ENCODE measurements at places on chromosomes 13 and 19.

DNA sequence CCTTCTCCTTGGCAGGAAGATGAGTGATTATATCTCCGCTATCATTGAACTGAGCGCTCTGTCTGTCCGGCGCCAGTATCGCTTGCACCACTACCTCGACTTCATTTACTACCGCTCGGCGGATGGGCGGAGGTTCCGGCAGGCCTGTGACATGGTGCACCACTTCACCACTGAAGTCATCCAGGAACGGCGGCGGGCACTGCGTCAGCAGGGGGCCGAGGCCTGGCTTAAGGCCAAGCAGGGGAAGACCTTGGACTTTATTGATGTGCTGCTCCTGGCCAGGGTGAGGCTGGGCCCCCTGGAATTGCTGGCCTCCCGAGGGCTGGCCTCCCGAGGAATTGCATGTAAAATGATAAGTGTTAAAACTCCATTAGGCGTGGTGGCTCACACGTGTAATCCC, 32.1 kb downstream of the CYP4F22 start:
- no peaks in the 10 kb centered on the region for H3K36me3 ChIP-seq
- H3K4me1 ChIP-seq = no peaks in the 10 kb centered on the region
- no peak for DNase-seq
- H3K27me3 ChIP-seq = no peaks in the 10 kb centered on the region
- no peak overlapping the region for H3K27ac ChIP-seq
- no peak overlapping the region for H3K4me3 ChIP-seq

DNA sequence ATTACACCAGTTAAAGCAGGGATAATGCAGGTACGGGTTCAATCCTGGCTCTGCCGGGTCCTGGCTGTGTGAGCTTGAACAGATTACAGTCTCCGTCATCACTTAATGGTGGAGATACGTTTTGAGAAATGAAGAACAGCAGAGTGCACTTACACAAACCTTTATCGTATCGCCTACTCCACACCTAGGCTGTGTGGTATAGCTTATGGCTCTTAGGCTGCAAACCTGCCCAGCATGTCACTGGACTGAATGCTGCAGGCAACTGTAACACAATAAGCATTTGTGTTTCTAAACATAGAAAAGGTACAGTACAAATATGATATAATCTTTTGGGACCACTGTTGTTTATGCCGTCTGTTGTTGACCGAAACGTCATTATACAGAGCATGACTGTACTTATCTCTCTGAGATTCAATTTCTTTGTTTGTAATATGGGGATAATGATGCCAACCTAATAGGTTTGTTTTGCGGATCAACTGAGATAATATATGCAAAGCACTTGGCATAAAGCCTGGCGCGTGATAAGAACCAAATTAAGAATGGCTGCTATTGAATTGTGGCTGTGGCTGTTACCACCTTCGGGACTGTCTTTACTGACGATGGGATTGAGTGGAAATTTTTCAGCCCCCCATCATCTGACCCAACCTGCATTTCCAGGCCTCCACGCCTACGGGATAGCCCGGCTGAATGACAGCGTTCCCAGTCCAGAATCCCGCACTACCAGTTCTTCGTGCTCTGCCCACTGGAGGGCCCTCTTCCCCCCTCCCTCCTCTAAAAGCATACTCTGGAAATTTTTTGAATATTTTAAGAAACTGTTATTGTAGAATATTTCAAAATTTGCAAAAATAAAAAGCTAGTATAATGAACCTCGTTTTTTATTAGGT, 11.2 kb downstream of the KRTDAP start:
- H3K27ac ChIP-seq = no peak overlapping the region
- no peaks in the 10 kb centered on the region for H3K27me3 ChIP-seq
- no peak overlapping the region for H3K4me3 ChIP-seq
- no peak for DNase-seq
- peaks cover 5% of the 10 kb centered on the region for H3K4me1 ChIP-seq

DNA sequence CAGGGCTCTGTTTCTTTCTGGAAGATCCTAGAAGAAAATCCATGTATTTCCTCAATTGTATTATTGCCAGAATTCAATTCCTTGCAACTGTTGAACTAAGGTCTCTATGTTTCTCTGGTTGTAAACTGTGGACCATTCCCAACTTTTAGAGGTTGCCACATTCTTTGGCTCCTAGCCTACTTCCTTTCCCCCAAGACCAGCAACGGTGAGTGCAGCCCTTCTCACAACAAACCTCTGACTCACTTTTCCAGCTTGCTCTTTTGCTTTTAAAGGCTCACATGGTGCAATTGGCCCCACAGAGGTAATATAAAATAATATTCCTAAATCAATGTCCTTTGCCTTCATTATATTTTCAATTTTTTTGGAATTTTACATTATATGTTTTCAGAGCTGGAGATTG, 371.3 kb downstream of the SLITRK5 start:
- no peak overlapping the region for H3K4me3 ChIP-seq
- DNase-seq = no peak
- H3K36me3 ChIP-seq = no peaks in the 10 kb centered on the region
- no peak overlapping the region for H3K27ac ChIP-seq

DNA sequence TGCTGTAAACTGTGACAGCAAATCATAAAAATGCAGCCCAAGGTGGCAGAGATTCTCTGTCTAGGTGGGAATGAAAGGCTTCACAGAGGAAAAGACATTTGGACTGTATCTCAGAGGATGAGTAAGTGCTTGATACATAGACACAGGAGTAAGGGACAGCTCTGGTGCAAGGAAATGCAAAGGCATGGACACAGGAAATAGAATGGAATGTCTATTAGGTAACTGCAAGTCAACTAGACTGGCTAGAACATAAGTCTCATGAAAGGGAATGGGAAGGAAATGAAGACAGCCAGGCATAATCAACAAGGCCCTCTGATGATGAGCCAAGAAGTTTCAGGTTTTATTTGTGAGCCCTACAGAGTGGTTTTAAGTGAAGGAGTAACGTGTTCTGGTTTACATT, 321.7 kb downstream of the SUCLA2 start:
- DNase-seq = no peak
- H3K27me3 ChIP-seq = no peaks in the 10 kb centered on the region

- no peak overlapping the region for H3K27ac ChIP-seq
- H3K27me3 ChIP-seq = no peaks in the 10 kb centered on the region
- H3K4me1 ChIP-seq = no peaks in the 10 kb centered on the region
These were observed 84.4 kb upstream of the UQCRFS1 start for GRCh38 chr19:29297381-29297780.

GRCh38 chr13:54859827-54860226, 1831.2 kb downstream of the OLFM4 start:
- no peak overlapping the region for H3K27ac ChIP-seq
- no peaks in the 10 kb centered on the region for H3K36me3 ChIP-seq
- H3K4me3 ChIP-seq = no peak overlapping the region
- H3K4me1 ChIP-seq = no peaks in the 10 kb centered on the region

GRCh38 chr13:48176781-48177180, 56.2 kb upstream of the ITM2B start:
- H3K27me3 ChIP-seq = no peaks in the 10 kb centered on the region
- H3K4me3 ChIP-seq = no peak overlapping the region
- H3K4me1 ChIP-seq = no peaks in the 10 kb centered on the region
- no peak for DNase-seq
- no peaks in the 10 kb centered on the region for H3K36me3 ChIP-seq
- no peak overlapping the region for H3K27ac ChIP-seq

GRCh38 chr19:1396019-1396767, 5.1 kb downstream of the GAMT start:
- no peak overlapping the region for H3K4me3 ChIP-seq
- H3K27me3 ChIP-seq = no peaks in the 10 kb centered on the region
- no peak for DNase-seq
- H3K36me3 ChIP-seq = no peaks in the 10 kb centered on the region

- DNase-seq = no peak
- H3K27me3 ChIP-seq = no peaks in the 10 kb centered on the region
- H3K36me3 ChIP-seq = no peaks in the 10 kb centered on the region
- no peak overlapping the region for H3K4me3 ChIP-seq
These were observed 139.6 kb upstream of the TUBA3C start for GRCh38 chr13:19321222-19321621.

DNA sequence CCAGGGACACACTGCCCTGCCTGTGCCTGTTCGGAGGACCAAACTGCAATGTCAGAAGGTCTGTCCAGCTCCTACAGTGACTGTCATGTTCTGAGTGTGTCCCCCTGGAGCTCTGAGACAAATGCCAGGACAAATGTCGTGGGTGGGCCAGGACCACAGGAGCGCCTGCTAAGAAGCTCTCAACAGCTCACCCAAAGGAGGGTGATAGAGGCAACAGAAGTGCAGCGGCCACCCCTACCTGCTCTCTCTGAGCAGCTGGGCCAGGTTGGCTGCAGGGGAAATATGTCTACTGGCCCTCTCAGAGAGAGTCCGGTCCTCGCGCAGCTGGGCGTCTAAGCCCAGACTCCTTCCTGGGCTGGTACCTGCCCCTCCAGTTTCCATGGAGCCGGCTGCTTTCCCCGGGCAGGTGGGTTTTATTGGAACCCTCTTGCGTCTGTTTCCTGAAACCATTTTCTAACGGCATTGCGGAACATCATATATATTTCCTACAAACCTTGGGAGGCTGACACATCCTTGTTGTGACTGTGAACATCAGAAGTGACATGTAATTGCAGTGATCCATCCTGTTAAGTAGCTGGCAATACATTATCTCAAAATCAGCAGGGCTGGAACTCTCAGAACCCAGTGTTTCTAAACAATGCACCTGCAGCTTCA, 78.1 kb downstream of the CHST8 start:
- no peak overlapping the region for H3K4me3 ChIP-seq
- H3K27me3 ChIP-seq = no peaks in the 10 kb centered on the region
- DNase-seq = no peak
- no peaks in the 10 kb centered on the region for H3K4me1 ChIP-seq

DNA sequence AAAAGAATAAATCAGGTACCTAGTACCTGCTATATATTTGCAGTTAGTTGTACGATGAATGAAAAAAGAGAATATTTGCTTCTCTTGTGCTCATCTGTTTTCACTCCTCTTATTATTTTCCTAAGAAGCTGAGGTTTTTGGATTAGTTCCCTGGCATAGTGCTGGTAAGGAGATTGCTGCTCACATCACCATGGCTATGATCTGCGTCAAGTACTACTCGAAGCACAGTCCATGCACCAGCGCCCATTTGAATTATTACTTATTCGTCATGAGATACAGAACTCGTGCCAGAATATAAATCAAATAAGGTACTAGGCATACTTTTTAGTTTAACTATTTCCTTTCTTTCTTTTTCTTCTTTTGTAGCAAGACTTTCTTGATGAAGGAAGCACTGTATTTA, 7.1 kb downstream of the SERTM1 start:
- no peak overlapping the region for H3K4me3 ChIP-seq
- no peaks in the 10 kb centered on the region for H3K27me3 ChIP-seq
- H3K27ac ChIP-seq = no peak overlapping the region

DNA sequence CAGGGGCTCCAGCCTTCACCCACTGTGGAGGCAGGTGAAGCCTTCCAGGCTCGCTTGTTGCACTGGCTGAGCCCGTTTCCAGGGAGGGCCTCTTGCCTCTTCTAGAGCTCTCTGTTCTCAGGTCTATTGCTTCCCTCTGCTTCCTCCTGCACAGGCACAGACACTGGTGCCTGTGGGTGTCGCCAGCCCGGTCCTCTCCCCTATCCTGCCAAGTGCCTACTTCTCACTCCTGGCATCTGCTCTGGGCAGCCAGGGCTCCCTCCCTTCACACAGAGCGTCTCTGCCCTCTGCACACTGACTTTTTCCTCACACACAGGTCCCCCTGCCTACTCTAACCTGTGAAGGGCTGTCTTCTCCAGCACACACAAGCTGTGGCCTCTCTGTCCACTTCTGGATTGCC, 60.3 kb downstream of the SLC7A9 start:
- H3K27me3 ChIP-seq = no peaks in the 10 kb centered on the region
- no peak for DNase-seq
- no peaks in the 10 kb centered on the region for H3K36me3 ChIP-seq
- no peak overlapping the region for H3K4me3 ChIP-seq
- no peak overlapping the region for H3K27ac ChIP-seq
- no peaks in the 10 kb centered on the region for H3K4me1 ChIP-seq

DNA sequence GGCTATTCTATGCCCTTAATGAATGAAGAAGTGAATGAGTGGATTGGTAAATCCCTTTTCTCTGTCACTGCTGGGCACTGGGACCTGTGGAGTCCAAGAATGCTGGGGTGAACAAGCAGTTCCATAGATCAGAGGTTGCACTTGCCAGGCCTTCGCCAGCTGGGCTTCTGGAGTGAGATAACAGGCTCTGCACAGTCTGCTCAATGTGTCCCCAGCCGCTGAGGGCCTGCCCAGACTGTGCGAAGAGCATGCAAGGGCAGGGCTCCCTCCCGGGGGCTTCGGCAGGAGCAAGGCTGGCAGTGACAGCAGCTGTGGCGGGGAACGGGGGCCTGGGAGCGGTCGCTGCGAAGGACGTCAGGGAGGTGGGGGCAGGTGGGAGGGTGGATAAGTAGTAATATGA, 51.3 kb downstream of the ZNF536 start:
- H3K36me3 ChIP-seq = no peaks in the 10 kb centered on the region
- no peak for DNase-seq
- H3K4me3 ChIP-seq = no peak overlapping the region

DNA sequence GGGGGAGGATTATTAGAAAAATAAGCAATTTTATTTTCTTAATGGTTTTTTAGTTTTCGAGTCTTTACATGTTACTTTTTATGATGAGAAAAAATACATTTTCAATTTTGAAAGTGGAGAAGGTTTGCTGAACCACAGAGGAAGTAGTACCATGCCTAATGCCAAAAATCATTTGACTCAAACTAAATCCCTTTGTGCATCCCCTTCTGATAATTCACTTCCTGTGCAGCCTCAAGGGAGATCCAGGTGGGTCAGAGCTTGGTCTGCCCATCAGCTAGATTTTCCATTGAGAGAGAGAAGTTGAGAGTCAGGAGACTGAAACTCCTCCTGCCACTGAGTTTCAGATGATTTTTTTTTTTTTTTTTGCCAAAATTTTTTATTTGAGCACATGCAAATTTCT, 571.7 kb downstream of the LIG4 start:
- DNase-seq = no peak
- H3K4me3 ChIP-seq = no peak overlapping the region
- no peaks in the 10 kb centered on the region for H3K27me3 ChIP-seq
- no peak overlapping the region for H3K27ac ChIP-seq
- no peaks in the 10 kb centered on the region for H3K4me1 ChIP-seq
- no peaks in the 10 kb centered on the region for H3K36me3 ChIP-seq

DNA sequence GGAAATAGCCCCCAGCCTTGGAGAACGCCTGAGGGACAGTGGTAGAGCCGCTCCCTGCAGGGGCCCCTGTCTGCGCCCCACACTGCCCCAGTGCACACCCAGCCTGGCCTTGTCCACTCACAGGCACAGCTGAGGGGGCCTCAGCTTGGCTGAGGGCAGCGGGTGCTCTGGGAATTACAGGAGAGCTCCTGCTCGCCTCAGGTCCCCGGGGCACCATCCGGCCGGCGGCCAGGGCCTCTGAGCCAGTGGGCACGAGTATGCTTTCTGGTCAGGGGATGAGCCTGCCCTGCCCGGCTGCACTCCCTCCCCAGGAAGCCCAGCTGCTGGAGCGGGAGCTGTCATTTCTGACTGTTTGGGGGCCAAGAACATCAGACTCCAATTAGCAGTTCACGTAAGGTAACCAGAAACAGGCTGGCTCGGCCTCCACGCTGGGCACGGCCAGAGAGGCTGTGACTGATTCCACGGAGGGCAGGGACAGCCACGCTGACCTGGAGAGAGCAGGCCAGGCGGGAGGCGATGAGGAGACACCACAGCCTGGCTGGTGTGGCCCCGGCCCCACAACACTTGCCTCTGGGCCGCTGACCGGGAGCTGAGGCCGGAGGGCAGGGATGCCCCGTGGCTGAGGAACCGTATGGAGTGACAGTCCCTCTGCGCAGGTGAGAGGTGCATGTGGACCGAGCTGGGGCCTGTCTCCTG, 15.4 kb downstream of the CEBPG start:
- no peak for DNase-seq
- no peak overlapping the region for H3K4me3 ChIP-seq
- no peaks in the 10 kb centered on the region for H3K36me3 ChIP-seq
- no peaks in the 10 kb centered on the region for H3K27me3 ChIP-seq
- H3K4me1 ChIP-seq = no peaks in the 10 kb centered on the region

Data from mesendoderm (in vitro differentiated cells).